DMS153 (cell line): ENCODE measurements at places on chromosomes 11 and 22.

DNA sequence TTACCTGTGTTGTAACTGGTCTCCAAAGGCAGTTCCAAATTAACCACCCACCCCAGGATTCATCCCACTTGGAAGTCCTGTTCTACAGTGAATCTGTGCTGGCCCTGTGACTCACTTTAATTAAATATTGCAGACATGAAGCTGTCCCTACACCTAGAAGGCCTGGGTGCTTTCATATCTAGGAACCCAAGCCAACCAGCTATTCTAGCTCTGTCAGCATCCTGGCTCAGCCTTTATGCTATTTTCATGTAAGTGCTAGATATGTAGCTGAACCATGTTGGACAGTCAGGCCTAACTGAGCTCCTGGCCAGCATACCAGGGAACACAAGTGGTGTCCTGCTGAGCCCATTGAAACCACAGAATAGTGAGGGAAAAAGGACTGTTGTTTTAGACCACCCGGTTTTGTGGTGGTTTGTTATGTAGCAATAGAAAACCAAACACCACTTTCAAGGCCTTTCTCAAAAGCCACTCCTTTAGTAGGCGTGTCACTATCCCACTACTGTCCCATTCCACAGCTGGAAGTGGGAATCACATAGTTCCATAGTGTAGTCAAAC is 30.3 kb downstream of the CNTF start:
- DNase-seq, result no peak

- no peak for DNase-seq
These were observed 59.1 kb upstream of the ANO5 start for GRCh38 chr11:22133776-22134175.

GRCh38 chr11:72257570-72257969 is 13.6 kb upstream of the PHOX2A start:
- DNase-seq, result no peak

GRCh38 chr11:134509381-134510232 is 97.6 kb upstream of the B3GAT1 start:
- DNase-seq, result no peak
